EH (cell line): ENCODE measurements at places on chromosomes 7 and 10.

GRCh38 chr7:157406971-157407370, 70.2 kb downstream of the DNAJB6 start:
- DNase-seq, result no peak

DNA sequence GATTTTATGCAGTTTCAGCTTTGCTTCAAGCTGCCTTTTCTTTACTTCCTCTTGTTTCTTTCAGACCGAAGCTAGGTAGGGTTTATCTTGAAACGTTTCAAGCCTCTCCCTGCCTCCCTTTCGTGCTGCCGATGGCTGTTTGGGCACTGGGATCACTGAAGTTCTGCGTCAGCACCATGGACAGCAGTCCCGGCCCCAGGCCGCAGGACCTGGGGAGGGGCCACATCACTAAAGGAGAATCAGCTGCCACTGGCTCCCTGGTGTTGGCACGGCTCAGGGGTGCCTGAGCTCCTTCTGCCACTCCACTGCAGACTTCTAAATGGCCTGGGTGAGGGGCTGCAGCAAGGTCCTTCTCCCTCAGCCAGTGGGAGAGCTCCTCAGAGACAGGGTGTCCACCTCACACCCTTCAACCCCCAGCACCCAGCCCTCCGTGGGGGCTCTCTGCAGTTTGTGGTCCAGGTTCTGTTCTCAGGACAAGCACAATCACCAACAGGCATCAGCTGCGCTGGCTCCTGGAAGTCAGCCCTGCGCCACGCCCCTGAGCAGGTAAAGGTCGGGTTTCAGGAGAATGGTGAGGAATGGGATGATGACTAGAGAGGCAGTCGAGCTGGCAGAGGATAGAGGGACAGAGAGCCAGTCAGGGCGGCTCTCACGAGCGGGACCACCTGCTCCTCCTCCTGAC, 387.2 kb downstream of the TCERG1L start:
- no peak for DNase-seq

DNA sequence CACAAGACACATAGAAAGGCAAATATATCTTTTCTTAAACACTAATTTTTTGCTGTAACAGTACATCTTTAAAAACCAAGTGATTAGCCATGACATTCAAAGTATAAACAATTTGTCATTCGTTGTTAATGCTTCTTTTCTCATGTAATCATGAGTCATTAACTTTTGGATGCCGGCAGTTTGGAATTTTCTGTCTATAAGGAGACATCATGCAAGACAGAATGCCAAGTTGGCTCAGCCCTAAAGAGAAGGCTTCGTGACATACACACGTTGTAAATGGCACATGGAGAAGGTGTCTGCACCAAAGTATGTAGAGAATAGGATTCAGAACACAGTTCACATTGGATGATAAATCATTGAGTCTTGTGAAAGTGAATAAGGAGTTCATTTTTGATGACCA, 35.9 kb downstream of the CCDC3 start:
- no peak for DNase-seq

DNA sequence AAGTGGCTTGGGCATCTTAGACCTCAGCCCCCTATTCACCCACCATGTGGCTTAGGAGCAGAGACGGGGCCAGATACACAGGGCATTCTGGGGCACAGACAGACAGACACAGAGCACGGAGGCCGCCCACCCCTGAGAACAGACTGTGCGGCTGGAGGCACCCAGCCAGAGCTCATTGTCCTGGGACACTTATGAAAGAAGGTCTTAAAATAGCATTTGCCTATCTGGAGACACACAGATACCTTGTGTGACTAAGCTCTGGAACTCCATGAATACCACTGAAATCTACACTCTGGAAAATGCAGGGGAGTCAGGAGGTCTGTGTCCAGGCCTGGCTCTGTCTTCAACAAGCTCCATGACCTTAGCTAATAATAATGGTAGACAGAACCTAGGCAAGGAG, 41.4 kb upstream of the ADO start:
- no peak for DNase-seq

GRCh38 chr7:57496395-57496794, 46.4 kb downstream of the ZNF716 start:
- no peak for DNase-seq

GRCh38 chr10:99520040-99520846, 12.5 kb upstream of the NKX2-3 start:
- no peak for DNase-seq

DNA sequence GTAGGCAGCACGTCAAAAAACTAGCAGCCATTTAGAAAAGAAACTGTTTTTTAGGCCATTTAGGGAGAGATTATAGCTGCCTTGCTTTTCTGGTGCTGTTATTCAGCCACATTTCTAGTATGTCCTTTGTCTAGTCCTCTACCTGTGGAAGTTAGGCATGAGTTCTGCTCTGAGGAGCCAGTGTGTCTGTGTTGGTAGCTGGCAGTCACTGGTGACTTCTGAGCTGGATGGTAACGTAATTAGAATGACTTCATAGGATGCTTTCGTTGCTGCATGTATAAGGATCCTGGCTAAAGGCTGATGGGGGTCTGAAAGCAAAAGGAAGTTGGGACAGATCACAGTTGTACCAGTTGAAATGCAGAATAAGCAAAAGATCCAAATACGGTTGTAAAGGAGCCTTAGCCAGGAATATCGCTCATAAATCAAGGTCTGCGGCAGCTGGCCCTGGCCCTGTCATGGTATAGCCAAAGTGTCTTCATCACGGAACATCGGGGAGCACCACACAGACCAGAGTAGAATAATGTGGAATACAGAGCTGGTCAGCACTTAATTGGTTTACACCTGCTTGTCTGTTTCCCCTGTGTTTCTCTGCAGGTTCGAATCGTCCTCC, 226.7 kb downstream of the EXOC4 start:
- no peak for DNase-seq

- DNase-seq, result no peak
Measured at GRCh38 chr7:151937286-151937685, 19.0 kb upstream of the GALNTL5 start.

GRCh38 chr10:132303361-132304115, 4.2 kb downstream of the STK32C start:
- no peak for DNase-seq

DNA sequence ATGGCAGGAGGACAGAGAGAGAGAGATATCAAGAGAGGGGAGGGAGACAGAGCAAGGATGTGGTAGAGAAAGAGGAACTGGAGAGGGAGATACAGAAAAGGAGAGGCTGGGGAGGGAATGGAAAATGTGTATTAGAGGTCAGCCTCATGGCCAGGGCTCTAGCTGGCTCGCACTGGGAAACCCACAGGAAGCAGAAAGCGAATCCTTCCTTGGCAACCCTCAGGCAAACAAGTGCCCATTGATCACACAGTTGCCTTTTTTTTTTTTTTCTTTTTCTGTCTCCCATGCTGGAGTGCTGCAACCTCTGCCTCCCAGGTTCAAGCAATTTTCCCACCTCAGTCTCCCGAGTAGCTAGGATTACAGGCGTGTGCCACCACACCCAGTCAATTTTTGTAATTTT, 391.2 kb downstream of the TYW1 start:
- DNase-seq, result no peak

DNA sequence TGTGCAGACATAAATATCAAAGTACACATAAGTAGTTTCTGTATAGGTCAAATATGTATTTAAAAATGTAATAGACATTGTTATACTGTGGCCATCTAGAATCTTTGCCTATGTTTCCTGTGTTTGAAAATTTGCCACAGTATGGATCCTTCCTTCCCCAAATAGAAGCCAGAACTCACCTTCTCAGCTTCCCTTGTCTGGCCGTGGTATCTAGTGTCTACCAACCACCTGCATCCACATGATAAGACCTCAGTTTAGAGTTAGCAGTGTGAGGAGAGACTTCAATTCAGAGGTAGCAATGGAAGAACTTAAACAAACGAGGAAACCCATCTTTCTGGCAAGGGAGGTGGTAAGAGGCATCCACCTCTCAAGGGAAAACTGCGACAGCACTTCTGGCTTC, 4.9 kb downstream of the TRDMT1 start:
- no peak for DNase-seq

DNA sequence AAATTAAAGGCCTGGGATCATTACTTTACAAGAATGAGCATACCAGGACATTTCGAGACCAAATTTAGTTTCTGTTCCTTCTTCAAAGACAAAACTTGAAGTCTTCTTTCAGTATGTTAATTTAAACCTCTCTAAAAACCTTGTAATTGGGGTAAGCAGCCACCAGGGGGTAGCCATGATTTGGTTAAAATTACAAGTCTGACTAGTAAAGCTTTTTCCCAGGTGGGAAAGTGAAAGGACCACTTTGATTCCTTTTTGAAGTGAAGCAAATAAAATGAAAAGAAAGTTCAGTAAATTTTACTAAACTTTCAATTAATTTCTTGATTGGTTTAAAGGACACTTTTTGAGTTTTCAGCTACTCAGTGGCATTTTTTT, 294.3 kb downstream of the BBS9 start:
- DNase-seq, result no peak

DNA sequence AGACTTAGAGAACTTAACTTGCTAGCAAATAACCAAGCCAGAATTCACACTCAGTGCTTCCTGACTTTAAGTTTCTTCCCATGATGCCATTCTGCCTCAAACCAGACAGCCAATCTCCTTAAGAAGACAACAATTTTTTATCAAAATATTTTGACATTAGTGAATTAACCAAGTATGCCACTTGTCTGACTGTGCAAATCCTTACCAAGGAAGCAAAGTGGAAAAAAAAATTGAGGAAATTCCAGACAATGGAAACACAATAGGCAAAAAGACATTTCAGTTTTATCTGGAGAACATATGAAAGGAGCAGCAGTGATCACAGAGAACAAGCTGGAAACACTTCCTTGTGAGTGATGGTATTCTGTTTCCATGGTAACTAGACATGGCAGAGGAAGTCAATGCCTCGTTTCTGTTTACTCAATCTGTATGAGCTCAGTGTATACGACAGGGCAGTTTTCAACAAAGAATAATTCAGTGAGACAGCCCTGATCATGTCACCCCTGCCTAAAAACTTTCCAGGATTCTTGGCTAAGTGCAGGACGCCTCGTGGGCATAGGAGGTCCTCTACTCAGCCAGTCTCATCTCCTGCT, 114.2 kb downstream of the DYNC1I1 start:
- DNase-seq, result peak; percentile 16

DNA sequence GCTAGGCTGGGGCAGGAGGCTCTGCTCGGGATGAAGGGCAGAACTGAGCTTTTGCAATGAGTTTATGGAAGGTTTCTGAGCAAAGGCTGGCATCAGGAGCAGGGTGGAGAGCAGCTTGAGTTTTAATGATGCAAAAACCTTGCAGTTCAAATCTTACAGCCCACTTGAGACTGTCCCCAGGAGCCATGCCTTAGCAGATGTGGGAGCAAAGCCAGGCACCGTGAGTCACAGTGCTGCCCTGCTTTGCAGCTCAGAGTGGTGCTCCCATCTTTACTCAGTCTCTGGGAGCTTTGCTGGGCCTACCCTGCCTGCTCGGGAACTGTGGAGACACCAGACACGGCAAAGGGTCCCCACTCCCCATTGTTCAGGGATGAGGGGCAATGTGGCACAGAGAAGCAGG, 122.4 kb upstream of the NPS start:
- peak; percentile 34 for DNase-seq

- DNase-seq, result no peak
Measured at GRCh38 chr10:76026176-76026771, 594.9 kb downstream of the LRMDA start.

DNA sequence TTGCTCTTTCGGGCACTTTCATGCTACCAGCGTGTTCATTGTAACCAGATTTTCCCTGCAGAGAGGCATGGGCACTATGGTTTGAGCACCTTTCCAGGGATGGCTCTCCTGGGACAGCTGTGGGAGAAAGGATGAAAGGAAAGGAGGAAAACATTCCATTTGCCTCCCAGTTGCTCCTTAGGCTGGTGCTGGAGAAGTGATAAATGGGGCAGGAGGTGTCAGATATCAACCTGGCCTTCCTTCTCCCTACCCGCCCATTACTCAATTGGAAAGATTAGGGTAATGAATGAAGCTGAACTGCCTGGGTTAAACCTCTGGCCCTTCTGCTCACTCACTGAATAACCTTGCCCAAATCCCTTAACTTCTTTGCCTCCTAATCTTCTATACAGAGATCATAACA, 228.4 kb downstream of the PLXNA4 start:
- no peak for DNase-seq

DNA sequence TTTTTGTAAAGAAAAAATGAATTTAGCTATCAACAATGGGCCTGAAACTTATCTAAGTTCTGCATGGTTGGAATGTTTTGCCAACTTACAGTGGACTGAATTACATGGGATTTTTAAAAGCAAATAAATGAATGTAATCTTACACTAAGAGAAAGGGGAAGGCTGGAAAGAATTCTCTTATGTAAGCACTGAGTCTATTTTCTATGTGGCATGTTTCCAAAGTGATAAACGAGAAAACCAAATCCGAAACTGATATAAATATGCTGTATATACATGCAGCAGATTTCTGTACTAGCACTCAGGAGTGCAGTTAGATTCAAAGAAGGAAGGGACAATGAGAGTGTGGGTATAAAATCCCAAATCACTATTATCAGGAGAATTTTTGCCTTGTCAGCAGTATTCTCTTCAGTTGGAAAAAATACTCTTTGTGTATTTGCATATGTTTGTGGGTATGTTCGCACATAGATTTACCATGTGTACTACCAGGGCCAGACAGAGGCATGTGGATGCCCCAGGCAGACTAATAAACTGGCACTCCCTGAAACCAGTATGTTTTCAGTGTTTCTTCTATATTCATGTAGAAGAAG, 334.3 kb upstream of the SEMA3D start:
- peak; percentile 50 for DNase-seq

DNA sequence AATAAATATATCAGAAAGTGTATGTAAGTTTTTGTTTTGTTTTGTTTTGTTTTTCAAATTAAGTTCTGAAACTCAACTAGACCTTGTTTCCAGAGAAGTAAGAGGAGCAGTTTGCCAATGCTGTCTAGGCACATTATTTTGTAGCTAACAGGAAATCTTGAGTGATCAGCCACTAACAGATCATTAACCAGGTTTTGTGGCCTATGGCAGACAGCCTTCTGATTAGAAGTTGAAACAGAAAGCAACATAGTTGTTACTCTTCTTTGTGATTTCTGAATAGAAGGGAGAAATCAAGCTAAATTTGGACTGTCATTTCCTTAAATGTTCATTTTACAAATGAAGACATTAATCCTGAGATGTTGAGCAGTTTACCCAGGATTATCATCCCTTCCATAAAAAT, 142.6 kb downstream of the PLXDC2 start:
- DNase-seq, result no peak

- DNase-seq, result peak; percentile 66
Measured at GRCh38 chr10:36765782-36766414, 359.5 kb upstream of the ANKRD30A start.

- no peak for DNase-seq
Measured at GRCh38 chr10:131207176-131207575, 104.3 kb downstream of the TCERG1L start.

GRCh38 chr7:52447581-52448180, 587.8 kb upstream of the POM121L12 start:
- DNase-seq, result no peak

GRCh38 chr7:23020742-23021401, 6.9 kb upstream of the HYCC1 start:
- DNase-seq, result peak; percentile 91
